Mesendoderm (in vitro differentiated cells): ENCODE measurements at places on chromosomes 16 and 17.
A peak's percentile ranks its signal among the peaks of the same experiment; 100 is the strongest.

DNA sequence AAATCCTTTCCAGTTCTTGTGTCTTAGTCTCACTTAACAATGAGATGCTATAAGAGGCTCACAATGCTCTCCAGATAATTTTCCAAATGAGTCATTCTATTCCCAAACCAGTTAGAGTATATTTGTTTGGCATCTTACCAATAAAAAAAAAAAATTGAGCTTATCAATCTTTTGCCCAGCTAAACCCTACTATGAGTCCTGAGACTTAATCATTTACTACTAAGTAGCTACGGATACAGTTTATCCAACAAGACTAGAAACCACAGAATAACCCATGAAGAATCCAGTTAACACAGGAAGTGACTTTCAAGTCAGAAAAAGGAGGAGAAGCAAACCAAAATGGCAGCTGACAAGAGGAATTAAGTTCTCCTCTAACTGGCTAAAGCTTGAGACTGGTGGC is 330.3 kb upstream of the XYLT1 start:
- no peaks in the 10 kb centered on the region for H3K27me3 ChIP-seq
- H3K4me1 ChIP-seq = peaks cover 2% of the 10 kb centered on the region
- no peak overlapping the region for H3K27ac ChIP-seq
- DNase-seq = no peak
- H3K36me3 ChIP-seq = no peaks in the 10 kb centered on the region

DNA sequence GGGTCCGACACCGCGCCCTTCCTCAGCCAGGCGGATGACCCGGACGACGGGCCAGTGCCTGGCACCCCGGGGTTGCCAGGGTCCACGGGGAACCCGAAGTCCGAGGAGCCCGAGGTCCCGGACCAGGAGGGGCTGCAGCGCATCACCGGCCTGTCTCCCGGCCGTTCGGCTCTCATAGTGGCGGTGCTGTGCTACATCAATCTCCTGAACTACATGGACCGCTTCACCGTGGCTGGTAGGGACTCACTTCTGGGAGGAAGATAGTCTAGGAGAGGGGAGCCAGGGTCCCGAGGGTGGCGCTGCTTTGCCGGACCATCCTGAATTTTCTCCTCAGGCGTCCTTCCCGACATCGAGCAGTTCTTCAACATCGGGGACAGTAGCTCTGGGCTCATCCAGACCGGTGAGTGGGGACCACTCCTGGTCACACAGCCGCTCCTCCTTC is 601 bp downstream of the SPNS1 start:
- H3K4me3 ChIP-seq = peak overlapping the region; percentile 99
- H3K27ac ChIP-seq = no peak overlapping the region
- DNase-seq = no peak
- no peaks in the 10 kb centered on the region for H3K27me3 ChIP-seq
- no peaks in the 10 kb centered on the region for H3K36me3 ChIP-seq
- H3K4me1 ChIP-seq = no peaks in the 10 kb centered on the region

DNA sequence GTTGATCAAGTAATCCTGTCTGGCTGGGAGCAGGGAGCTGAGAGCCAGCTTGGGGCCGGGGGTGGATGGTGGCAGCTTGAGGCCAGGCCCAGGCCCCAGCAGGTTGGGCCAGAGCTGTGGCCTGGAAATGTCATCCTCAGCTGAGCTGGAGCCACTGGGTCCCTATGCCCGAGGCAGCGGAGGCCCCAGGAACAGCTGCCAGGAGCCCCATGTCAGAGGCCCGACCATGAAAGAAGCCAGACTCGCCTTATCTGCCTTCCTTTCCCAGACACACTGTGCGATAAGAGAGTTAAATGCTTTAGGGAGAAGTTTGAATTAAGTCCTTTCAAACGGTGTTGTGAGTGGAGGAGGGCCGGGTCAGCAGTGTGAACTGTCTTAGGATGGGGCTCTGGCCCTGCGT is 3.5 kb downstream of the SMTNL2 start:
- DNase-seq = peak; percentile 54
- no peak overlapping the region for H3K27ac ChIP-seq
- H3K27me3 ChIP-seq = peaks cover 15% of the 10 kb centered on the region
- no peaks in the 10 kb centered on the region for H3K36me3 ChIP-seq

GRCh38 chr17:71521724-71522123 is 599.1 kb upstream of the SOX9 start:
- no peak overlapping the region for H3K27ac ChIP-seq
- DNase-seq = no peak
- H3K4me1 ChIP-seq = no peaks in the 10 kb centered on the region
- H3K4me3 ChIP-seq = no peak overlapping the region

DNA sequence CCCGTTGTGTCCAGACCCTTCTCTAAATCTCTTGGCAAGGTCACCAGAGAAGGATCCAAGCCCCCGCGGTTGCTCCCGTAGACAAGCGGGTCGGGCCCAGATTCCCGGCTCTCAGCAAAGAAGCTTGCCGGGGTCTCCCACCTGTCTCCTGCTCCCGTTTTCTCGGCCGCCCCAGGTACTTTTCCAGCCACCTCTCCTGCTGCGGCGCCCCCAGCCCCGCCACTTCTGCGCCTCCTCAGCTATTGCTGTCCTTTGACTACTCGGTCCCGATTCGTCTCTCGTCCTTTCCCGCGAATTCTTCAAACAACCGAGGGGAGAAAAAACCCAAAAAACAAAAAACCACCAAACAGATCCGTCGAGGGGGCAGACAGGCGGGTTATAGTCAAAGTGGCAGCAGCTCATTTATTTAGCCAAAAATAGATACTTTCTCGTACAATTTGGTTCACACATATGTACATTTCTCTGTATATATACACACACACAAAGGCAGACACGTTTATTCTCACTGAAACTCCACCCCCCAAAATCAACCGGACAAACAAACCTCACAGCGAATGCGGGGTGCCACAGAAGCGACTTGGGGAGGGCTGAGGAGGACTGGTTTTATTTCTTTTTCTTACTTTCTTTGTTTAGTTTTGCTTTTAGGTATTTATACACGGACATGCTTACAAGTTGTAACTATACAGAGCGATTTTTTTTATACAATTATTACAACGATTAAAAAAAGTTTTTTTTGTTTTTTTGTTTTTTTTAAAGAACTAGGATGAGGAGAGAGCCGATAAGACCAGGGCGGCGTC is 3.5 kb downstream of the IRX3 start:
- H3K4me3 ChIP-seq = peak overlapping the region; percentile 68
- no peaks in the 10 kb centered on the region for H3K4me1 ChIP-seq
- peaks cover 40% of the 10 kb centered on the region for H3K27me3 ChIP-seq
- no peak overlapping the region for H3K27ac ChIP-seq

- no peaks in the 10 kb centered on the region for H3K27me3 ChIP-seq
- H3K36me3 ChIP-seq = no peaks in the 10 kb centered on the region
- peak; percentile 85 for DNase-seq
- no peaks in the 10 kb centered on the region for H3K4me1 ChIP-seq
- H3K27ac ChIP-seq = no peak overlapping the region
Measured at GRCh38 chr16:67284699-67285646, 5.6 kb downstream of the PLEKHG4 start.

GRCh38 chr17:64223283-64223682 is 39.8 kb downstream of the TEX2 start:
- no peak overlapping the region for H3K27ac ChIP-seq
- DNase-seq = no peak
- peaks cover 6% of the 10 kb centered on the region for H3K4me1 ChIP-seq
- H3K4me3 ChIP-seq = no peak overlapping the region
- no peaks in the 10 kb centered on the region for H3K36me3 ChIP-seq
- no peaks in the 10 kb centered on the region for H3K27me3 ChIP-seq

GRCh38 chr17:4504188-4504587 is 5.5 kb downstream of the SPNS2 start:
- H3K4me3 ChIP-seq = no peak overlapping the region
- H3K27me3 ChIP-seq = peaks cover 11% of the 10 kb centered on the region
- no peaks in the 10 kb centered on the region for H3K36me3 ChIP-seq
- no peak overlapping the region for H3K27ac ChIP-seq
- DNase-seq = no peak

- no peaks in the 10 kb centered on the region for H3K36me3 ChIP-seq
- no peak for DNase-seq
- no peaks in the 10 kb centered on the region for H3K27me3 ChIP-seq
- H3K4me1 ChIP-seq = peaks cover 30% of the 10 kb centered on the region
Measured at GRCh38 chr16:27327586-27327915, 13.8 kb downstream of the IL4R start.

- H3K4me1 ChIP-seq = peaks cover 35% of the 10 kb centered on the region
- DNase-seq = peak; percentile 66
- H3K27ac ChIP-seq = peak overlapping the region; percentile 36
- no peaks in the 10 kb centered on the region for H3K36me3 ChIP-seq
Measured at GRCh38 chr17:10177131-10177912, 21.1 kb downstream of the GAS7 start.

GRCh38 chr17:64178011-64178825 is 48.3 kb upstream of the ERN1 start:
- no peaks in the 10 kb centered on the region for H3K36me3 ChIP-seq
- H3K4me1 ChIP-seq = no peaks in the 10 kb centered on the region
- no peaks in the 10 kb centered on the region for H3K27me3 ChIP-seq
- no peak overlapping the region for H3K27ac ChIP-seq
- no peak for DNase-seq

DNA sequence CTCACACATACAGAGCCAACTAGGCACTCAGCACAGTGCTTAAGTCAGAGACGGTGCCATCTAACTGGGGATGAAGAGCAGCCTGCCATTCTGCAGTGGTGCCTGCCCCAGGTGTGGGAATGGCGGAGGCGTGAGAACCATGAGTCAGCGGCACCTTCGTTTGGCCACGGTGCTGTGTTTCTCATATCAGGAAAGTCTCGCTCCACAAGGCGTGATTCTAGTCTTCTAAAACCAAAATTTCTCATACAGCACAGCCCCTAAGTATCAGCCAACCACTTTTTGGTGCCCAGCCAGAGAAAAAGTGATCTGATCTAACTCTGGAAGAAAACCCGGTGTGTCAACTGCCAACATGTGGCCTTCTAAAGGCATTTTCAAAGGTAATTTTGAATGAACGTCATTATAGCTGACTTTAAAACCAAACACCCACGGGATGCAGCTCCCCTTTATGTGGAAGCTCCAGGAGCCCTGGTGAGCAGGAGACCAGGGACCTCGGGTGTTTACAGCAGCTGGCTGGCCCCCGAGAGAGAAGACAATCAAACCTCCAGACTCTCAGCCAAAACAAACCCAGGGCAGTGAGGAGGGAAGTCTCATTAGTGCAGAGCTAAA is 54.6 kb downstream of the ABCC12 start:
- no peak overlapping the region for H3K27ac ChIP-seq
- H3K36me3 ChIP-seq = no peaks in the 10 kb centered on the region
- no peaks in the 10 kb centered on the region for H3K4me1 ChIP-seq
- DNase-seq = no peak
- H3K27me3 ChIP-seq = no peaks in the 10 kb centered on the region

GRCh38 chr16:46884513-46885293 is 541 bp downstream of the GPT2 start:
- H3K27me3 ChIP-seq = no peaks in the 10 kb centered on the region
- peak overlapping the region; percentile 59 for H3K27ac ChIP-seq
- peak overlapping the region; percentile 92 for H3K4me3 ChIP-seq
- H3K4me1 ChIP-seq = peaks cover 19% of the 10 kb centered on the region
- H3K36me3 ChIP-seq = no peaks in the 10 kb centered on the region
- DNase-seq = peak; percentile 36

DNA sequence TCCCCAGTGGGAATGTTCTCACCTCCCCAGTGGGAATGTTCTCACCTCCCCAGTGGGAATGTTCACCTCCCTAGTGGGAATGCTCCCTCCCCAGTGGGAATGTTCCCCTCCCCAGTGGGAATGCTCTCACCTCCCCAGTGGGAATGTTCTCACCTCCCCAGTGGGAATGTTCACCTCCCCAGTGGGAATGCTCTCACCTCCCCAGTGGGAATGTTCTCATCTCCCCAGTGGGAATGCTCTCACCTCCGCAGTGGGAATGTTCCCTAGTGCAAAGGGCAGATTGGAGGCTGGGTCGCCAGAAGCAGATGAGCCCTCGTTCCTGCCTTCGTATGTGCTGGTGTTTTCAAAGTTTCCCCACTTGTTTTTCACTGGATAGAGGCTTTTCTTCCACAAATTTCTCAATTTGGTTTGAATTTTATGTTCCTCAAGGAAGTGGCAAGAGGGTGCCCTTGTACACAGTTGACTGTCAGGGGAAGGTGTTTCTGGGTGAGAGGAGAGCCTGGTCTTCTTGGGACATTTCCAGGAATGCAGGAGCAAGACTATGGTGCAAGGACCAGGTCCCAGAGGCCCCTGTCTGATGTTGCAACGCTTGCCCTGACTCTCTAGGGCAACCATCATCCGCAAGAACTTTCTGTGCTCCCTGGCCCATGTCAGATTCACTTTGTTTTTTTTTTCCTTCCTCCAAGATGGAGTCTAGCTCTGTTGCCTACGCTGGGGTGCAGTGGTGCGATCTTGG is 34.0 kb downstream of the TRARG1 start:
- no peaks in the 10 kb centered on the region for H3K36me3 ChIP-seq
- no peaks in the 10 kb centered on the region for H3K4me1 ChIP-seq
- H3K4me3 ChIP-seq = no peak overlapping the region
- DNase-seq = no peak
- no peak overlapping the region for H3K27ac ChIP-seq
- H3K27me3 ChIP-seq = no peaks in the 10 kb centered on the region

DNA sequence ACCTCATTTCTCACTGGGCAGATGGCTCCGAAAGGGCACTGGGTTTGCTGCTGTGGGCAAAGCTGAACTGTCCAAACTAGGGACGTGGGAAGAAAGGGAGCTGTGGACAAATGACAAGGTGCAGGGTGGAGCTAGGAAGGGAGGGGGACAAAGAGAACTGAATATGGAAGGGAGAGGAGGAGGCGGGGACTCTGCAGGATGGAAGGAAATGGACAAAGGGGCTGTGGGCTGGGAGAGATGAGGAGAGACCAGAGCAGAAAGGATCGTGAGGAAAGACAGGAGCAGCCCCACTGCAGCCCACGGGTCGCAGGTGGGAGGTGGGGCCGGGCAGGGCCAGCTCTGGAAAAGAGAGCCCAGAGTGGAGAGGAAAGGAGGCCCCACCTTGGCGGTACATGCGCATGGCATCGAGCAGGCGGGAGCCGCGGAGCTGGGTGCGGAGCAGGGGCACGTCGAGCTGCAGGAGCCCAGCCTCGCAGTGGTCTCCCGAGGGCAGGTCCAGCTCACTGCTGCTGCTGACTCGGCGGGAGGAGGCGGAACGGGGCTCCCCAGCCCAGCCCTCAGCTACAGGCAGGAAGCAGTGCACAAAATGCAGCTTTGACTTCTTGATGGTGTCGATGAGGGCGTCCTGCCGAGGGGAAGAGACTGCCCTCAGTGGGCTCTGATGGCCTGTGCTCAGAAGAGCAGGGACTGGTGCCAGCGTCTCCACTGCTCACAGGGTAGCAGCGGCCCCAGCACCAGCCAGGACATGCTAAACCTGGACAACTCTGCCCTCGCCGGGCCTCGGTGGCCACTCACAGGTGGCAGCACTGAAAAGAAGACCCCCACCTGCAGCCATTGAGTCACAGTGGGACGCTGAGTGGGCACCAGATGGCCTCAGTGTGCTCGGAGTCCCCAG is 66.8 kb downstream of the PIPOX start:
- H3K36me3 ChIP-seq = no peaks in the 10 kb centered on the region
- peaks cover 2% of the 10 kb centered on the region for H3K4me1 ChIP-seq
- no peak overlapping the region for H3K4me3 ChIP-seq
- no peaks in the 10 kb centered on the region for H3K27me3 ChIP-seq
- no peak overlapping the region for H3K27ac ChIP-seq

DNA sequence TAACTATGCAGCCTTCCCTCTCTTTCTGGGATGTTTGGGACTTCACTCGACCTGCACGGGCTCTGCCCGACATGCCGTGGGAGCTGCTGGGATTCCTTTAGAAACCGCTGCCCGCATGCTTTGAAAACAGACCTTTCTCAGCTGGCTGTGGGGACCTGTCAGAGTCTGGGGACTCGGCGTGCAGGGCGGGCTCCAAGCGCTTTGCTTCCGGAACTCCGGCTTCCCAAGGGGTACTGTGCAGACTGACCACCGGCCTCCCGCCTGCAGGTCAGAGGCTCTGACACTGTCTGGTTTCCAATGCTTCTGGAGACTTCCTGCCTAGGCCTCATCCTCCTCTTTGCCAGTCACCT is 11.8 kb downstream of the PRSS27 start:
- H3K4me1 ChIP-seq = no peaks in the 10 kb centered on the region
- H3K27ac ChIP-seq = no peak overlapping the region
- H3K36me3 ChIP-seq = peaks cover 2% of the 10 kb centered on the region
